Glutamatergic neuron (in vitro differentiated cells): ENCODE measurements at places on chromosomes 11 and 22. TPM values are rescaled to one million over a fixed set of nuclear protein-coding genes. Genes with fewer than 3 reads are reported as not detected.

GRCh38 chr11:13278609-13279486 lies 1.3 kb downstream of the BMAL1 start:
- peak; percentile 52 for DNase-seq

- no peak for DNase-seq
Observed at GRCh38 chr11:69274531-69275016, 19.4 kb upstream of the MYEOV start.

DNA sequence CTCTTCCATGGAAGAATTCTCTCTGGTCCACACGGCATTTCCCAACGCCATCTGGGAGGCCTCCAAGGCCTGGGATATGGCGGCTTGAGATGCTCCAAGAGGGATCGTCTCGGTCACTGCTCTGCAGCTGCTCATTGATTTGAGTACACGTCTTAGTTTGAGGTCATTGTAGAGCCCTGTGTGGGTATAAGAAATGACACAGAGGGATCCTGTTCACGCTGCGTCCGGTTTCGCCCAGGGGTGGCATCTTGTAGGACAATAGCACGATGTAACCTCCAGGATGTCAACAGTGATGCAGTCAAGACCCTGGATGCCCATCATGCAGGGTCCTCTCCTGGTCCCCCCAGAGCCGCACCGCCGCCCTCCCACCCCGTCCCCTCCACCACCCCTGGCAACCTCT lies 564.6 kb downstream of the BRD1 start:
- no peak for DNase-seq

DNA sequence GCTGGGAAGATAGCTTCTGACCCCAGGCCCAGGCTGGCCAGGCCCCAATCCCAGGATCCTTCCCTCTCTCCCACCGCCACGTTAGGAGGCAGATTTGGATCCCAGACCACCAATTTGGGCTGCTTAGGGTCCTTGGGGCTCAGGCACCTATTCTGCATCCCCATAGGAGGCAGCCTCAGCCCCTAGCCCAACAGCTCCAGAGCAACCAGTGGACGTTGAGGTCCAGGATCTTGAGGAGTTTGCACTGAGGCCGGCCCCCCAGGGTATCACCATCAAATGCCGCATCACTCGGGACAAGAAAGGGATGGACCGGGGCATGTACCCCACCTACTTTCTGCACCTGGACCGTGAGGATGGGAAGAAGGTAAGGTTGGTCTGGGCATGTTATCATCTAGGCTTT lies 16.1 kb downstream of the TUB start:
- DNase-seq: no peak

DNA sequence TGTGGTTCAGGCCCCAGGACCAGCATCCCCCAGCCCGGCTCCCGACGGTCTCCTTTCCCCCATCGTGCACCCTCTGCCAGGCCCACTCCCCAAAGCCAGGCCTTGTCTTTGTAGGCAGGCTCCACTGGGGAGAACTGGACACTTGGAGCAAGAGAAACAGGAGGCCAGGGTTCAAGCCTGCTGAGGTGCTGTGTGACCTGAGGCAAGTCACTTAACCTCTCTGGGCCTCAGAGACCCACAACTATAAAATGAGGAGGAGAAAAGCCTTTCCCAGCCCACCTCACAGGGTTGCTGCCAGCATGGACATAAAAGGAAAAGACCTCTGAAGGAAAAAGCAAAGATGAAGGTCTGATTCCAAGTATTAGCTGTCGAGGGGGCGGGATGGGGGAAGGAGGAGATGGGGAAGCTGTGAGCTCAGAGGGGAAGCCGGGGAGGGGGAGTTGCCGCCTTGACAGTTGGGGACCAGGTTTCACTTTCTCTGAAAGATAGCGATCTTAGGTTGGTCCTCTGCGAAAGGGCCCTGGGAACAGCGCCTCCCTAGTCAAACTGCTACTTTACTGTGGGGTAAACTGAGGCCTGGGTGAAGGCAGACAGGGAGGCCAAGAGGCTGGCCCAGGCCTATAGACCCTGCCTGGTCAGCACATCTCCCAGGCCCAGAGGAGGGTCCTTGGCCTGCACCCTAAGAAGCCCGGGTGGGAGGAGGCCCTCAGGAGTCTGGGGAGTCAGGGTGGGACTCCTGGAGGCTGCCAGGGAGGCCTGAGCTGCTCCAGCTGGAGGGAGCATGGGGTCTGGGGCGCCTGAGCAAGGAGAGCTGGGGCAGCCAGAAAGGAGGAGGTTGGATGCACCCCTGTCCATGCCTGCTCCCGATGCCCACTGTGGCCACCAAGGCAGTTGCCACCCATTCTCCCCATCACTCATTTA lies 991 bp upstream of the OSM start:
- no peak for DNase-seq

DNA sequence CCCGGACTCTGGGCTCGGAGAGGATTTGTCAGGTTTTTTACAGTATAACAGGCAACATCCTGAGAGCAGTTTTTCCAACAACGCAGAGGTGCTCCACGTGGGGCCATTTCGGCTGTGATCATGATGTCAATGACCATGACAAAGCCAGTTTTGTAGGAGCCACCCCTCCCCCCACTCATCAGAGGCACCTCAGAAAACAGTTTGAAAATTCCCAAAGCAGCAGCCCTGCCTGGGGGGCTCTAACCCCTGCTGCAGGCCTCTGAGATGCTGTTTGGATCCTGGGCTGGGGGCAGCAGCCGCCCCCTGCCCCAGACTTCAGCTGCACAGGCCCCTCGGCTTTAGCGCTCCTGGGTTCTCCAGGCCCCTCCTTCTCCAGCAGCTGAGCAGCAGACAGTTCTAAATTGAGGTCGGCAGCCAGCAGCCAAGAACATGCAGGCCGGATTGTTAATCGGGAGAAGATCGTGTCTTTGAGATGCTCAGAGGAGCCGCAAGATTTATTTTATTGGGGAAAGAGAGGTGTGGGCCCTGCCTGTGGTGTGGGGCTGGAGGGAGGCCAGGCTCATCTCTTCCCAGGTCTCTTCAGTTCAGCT lies 19.4 kb downstream of the NFAM1 start:
- DNase-seq: no peak

- DNase-seq: no peak
Observed at GRCh38 chr11:442611-443081, 835 bp upstream of the ANO9 start.

DNA sequence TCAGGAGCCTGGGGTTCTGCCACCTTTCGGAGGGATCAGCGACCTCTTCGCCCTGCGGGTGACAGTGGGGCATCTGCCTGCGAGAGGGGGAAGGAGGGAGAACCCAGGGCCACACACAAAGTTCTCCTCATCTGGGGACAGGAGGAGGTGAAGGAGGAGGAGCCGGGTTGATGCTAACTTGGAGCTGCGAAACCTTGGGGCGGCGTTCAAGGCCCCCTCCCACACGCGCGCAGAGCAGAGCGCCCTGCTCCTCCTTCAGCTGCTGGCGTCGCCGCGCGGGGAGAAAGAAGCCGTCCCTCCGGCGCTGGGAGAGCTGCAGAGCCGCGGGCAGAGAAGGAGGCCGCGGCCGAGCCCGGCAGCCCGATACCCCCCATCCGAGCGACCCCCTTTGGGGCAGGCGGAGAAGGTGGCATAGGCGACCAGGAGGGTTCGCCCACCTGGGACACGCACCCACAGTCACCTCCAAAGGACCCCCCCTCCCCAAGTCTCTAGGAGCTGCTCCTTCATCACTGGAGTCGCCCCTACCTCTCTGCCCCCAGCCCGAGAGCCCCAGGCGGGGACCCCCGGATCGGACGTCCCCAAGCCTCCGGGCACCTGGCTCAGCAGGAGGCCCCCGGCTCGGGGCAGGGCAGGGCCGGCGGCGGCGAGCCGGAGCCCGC lies at the start of gene RASD2:
Gene RASD2 (plus strand): TSS at position 237 of the 659 bp plus-strand sequence. CDS start 5,979 bp downstream, outside the sequence.
- DNase-seq: peak; percentile 55

- no peak for DNase-seq
Observed at GRCh38 chr11:78465169-78465942, 47.7 kb upstream of the GAB2 start.

DNA sequence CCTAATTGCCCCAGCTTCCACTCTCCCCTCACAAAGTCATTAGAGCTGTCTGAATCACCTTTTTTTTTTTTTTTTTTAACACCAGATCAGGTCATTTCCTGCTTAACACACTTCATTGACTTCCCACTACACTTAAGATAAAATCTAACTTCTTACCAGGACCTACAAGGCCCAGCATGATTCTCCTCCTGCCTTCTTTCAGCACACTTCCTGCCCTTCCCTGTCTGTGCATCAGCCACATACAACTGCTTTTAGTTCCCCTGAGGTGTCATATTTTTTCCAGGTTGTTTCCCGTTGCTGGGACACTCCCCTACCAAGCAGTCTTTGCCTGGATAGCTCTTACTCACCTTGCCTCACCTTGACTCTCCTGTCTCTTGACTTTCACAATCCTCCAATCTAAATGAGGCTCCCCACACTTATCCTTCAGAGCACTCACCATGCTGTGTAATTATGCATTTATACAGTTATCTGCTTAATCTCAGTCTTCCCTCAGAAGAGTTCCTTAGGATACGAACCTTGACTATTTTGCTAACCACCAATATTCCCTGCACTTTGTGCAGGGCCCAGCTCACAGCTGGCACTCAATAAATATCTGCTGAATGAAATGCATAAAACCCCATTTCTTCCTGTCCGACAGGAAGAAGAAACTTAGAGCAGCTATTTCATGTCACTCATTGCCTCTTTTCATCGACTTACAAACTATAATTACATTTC lies 96.6 kb upstream of the AKIP1 start:
- DNase-seq: no peak

DNA sequence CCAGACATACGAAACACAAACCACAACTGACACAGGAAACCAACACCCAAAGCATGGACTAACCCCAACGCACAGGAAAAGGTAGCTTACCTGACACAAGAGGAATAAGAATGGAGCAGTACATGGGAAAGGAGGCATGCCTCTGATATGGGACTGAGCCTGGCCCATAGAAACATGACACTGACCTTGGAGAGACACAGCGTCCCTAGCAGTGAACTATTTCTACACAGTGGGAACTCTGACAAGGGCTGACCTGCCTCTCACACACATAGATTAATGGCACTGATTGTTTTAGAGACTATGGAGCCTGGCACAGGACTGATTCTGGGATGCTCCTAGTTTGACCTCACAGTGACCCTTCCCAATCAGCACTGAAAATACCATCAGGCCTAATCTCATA lies 12.0 kb downstream of the CCKBR start:
- DNase-seq: no peak

GRCh38 chr11:95556342-95557163 lies 233.0 kb downstream of the FAM76B start:
- no peak for DNase-seq

DNA sequence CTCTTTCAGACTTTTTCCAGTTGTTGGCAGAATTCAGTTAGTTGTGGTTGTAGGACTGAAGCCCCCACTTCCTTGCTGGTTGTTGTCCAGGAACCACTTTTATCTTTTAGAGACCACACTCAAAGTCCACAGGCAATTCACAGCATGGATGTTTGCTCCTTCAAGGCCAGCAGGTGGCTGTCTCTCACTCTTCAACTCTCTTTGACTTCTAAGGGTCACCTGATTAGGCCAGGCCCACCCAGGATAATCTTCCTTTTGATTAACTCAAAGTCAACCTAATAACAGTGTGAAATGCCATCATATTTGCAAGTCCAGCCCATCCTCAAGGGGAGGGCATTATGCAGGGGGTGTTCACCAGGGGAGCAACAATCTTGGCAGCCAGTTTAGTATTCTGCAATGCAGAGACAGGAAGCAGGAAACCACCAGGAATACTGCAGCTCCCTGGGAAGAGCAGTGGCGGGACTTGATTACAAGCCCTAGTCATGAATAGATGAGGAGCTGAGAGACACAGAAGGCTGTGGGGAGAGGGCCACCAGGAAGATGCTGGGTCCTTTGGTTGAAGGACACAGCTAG lies 52.4 kb downstream of the LRRC74B start:
- DNase-seq: no peak

- no peak for DNase-seq
Observed at GRCh38 chr11:65663639-65664200, 1.0 kb upstream of the RELA start.

GRCh38 chr22:43706151-43706550 lies 106.0 kb downstream of the EFCAB6 start:
- no peak for DNase-seq

- DNase-seq: no peak
Observed at GRCh38 chr11:60889869-60890311, 16.5 kb downstream of the PRPF19 start.

- DNase-seq: no peak
Observed at GRCh38 chr11:68505596-68505995, 45.0 kb downstream of the PPP6R3 start.

GTSE1 gene
- 7.5 TPM for total RNA-seq

WBP2NL gene
- total RNA-seq: not detected

IPO7 gene
- total RNA-seq: 72.9 TPM

BIRC3 gene
- not detected for total RNA-seq

TENM4 gene
- total RNA-seq: 50.7 TPM

TUB gene
- total RNA-seq: 2.8 TPM

SLC22A9 gene
- not detected for total RNA-seq

MED19 gene
- total RNA-seq: 30.9 TPM

C1QTNF5 gene
- 0.32 TPM for total RNA-seq

TCN2 gene
- total RNA-seq: 4.1 TPM
